CD8-positive, alpha-beta memory T cell (primary cell): ENCODE measurements at places on chromosomes 2 and 18. TPM values are rescaled to one million over a fixed set of nuclear protein-coding genes. Genes with fewer than 3 reads are reported as not detected.

Gene VWC2L
- total RNA-seq: not detected

Gene PLCL1
- 0.71 TPM for total RNA-seq

Gene KIF1A
- 1.6 TPM for total RNA-seq

Gene TMEM169
- total RNA-seq: 0.73 TPM

Gene PUS10
- 10.0 TPM for total RNA-seq

Gene TBR1
- not detected for total RNA-seq

- DNase-seq: no peak
Observed at GRCh38 chr2:170156592-170156991, 21.4 kb upstream of the MYO3B start.

DNA sequence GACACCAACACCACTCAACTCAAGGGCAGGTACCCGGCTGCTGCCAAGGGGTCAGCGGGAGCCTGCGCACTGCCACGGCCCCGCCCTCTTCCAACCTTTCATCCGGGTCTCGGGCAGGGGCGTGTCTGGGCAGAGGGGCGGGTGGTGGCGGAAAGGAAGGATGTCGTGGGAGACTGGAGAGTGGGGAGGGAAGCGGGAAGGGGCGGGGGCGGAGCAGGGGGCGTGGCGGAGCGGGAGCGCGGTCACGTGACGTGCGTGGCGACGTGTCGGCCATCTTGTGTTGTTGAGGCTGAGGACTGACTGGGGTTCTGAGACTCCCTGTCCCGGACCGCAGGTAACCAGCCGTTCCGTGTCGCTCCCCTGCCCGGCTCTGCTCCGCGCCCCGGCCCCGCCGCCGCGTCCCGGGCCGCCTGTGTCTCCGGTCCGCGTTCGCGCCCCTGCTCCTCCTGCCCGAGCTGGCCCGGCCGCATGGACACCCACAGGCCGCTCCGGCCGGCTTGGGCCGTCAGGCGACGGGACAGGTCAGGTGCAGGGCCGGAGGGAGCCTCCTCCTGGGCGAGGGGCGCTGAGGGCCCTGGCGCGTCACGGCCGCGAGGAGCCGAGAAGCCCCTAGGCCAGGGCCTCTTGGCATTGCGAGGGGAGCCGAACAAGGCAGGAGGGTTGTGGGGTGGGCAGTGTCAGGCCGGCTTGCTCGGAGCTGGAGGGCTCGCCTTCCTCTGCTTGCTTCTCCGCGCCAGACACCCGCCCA is at the start of gene GIGYF2:
Gene GIGYF2, plus strand, starts transcription at position 273 of the 748 bp plus-strand sequence. CDS start 37,867 bp downstream, outside the sequence.
- peak; percentile 93 for DNase-seq

GRCh38 chr18:21393986-21394385 is 152.0 kb downstream of the GREB1L start:
- DNase-seq: no peak

DNA sequence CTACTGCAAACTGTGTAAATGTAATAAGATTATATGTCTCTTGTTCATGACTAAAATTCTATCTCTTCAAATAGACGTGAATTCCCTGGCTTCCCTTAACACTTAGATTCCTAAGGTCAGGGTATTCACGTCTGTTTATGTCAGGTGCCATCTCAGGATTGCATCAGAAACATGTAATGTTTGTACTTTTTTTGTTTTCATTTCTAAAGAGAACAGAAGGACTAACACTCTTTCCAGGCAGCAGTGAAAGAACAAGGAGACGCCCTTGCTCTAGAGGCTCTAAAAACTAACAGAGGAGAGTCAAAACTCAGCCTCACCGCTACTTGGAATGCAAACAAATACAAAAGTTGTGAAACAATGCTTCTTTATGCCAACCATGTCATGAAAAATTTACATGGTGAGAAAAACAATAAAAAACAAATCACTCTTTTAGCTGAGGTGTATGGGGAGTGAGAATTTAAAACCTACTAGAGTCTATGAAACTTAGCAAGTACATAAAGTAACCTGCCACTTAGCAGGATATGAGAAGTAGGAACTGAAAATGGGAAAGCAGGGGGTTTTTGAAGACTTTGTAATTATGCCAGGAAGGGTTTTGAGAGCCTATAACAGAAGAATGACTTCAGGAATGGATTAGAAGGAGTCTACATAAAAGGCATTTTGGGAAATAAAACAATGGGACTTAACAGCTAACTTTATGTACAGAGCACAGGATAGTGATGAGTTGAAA is 522.7 kb downstream of the THSD7B start:
- DNase-seq: no peak

- DNase-seq: no peak
Observed at GRCh38 chr2:98013407-98014042, 17.8 kb upstream of the TMEM131 start.

- DNase-seq: no peak
Observed at GRCh38 chr2:227402959-227403358, 15.2 kb upstream of the SCYGR1 start.

DNA sequence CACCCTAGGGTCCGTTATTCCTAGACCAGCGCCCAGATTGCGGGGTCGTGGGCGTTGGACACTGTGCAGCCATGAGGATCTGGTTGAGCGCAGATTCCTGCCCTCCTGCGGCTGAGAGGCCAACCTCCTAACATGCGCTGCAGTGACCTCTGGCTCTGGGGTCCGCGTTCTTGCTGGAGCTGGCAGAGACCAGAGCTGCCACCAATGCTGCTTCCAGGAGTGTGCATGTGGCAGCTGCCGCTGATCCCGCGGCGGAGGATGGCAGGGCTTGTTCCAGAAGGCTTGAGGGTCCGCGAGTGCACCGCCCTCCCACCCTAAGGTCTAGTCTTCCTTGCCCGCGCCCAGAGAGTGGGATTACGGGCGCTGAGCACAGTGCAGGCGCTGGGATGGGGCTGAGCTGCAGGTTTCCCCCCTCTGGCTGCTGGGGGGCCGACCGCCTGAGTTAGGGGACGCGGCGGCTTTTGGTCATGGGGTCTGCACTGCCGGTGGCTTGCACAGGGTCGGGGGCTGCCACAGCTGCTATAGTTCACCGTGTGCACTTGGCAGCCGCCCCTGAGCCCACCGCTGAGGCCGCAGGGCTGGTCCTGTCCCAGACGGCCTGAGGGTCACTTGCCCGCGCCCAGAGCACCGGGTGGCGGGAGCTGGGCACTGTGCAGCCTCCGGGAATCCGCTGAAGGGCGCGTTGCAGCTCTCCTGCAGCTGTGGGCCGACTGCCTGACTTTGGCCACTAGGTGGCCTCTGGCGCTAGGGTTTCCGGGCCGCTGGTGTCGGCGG is 145.9 kb downstream of the CCDC74A start:
- DNase-seq: peak; percentile 71
